Ascending aorta (tissue), 2 donors: ENCODE measurements at places on chromosomes 5 and 9.

GRCh38 chr9:101140764-101141163, 112.2 kb downstream of the PLPPR1 start:
- no peak for DNase-seq

GRCh38 chr9:110007477-110008270, 200.3 kb downstream of the C9orf152 start:
- no peak for DNase-seq

- peak; percentile 74 for DNase-seq
Observed at GRCh38 chr5:159097784-159098602, 1.7 kb downstream of the EBF1 start.

- DNase-seq = no peak
Observed at GRCh38 chr9:110115826-110116542, 92.0 kb downstream of the C9orf152 start.

GRCh38 chr9:94945197-94946144, 219.0 kb downstream of the AOPEP start:
- peak; percentile 87 for DNase-seq

DNA sequence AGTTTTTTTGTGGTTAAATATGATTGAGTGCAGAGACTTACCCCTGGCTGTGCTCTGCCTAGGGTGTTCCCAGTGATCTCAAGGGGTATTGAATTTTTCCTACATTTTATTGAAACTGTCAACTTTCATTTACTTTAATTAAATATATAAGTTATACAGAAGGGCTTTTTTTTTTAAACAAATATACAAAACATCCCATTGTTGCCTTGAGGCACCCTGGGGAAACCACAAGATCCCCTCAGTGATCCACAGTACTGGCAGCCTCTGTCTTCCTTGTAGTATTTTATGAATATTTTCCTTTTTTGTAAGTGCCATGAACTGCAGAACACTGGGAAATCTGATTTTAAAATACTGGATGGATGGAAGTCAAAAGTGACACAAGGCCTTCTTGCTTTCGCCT, 123.7 kb downstream of the TLE1 start:
- DNase-seq = no peak

DNA sequence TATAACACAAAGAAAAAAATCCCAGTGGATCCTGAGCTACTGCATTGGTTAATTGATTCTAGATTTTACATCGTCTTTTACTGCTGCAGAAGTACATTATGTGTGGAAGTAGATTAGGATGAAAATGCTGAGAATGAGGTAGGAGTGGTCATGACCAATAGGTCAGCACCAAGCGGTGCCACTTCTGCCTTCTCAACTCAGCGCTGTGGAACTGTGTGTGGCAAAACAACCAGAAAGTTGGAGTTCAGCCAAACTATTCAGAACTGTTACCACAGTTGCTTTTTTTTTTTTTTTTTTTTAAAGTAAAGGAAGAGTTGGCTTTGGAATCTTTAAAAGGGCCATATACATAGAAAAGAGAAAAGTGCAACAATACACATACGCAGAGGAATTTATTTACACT, 24.2 kb downstream of the POU5F2 start:
- DNase-seq = no peak

DNA sequence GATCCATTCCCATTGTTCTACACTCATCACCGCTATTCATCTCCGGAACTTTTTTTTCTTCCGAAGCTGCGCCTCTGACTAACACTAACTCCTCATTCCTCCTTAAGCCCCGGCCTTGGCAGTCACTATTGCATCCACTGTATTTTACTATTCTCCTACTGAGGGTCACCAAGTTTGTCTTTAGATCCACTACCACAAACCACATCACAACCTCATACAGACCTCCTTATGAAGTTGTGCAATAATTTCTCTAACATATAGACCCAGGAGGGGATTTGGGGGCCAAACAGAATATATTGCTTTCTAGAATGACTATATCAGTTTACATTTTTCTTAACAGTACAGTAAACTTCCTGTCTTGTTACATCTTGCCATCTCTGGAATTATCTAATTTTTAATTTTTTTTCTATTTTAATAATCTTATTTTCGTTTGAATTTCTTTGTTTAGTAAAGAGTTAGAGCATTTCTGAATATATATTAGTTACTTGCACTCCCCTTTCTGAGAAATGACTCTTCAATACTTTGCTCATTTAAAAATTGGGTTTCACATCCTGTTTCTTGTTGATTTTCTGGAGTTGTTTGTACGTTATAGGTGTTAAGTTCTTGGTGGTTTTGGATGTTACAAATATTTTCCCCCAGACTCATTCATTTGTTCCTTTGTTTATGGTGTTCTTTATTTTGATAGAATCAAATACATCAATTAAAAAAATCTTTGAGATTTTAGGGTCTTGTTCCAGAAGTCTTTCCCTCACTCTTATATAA, 37.1 kb downstream of the DMRT2 start:
- no peak for DNase-seq

DNA sequence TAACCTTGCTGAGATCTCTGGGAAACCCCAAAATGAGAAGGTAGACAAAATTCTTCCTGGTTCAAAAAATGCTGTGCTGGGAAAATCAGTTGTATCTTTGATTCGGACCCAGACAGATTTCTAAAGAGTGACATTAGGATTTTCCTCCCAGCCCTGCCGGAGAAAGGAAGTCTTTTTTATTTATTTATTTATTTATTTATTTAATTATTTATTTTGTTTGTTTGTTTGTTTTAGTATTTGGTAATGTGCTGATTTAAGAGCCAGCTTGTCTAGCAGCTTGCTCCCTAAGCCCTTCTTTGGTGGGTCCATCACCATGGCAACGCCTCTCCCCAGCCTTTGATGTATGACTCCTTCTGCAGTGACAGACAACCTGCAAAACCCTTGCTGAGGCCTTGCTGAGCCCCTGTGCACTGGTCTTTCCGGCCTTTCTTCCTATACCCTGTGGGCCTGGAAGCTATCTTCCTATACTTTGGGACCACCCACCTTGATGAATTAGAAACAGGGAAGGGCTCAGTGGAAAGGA, 60.6 kb upstream of the AFAP1L1 start:
- DNase-seq = no peak
